Amniotic stem cell (primary cell): ENCODE measurements at places on chromosomes 2 and 18.

- no peak for DNase-seq
Measured at GRCh38 chr2:186533717-186534116, 47.7 kb downstream of the ZC3H15 start.

- DNase-seq = no peak
Measured at GRCh38 chr18:67281746-67282145, 234.8 kb downstream of the DSEL start.

GRCh38 chr2:61244694-61245093, 82.7 kb downstream of the C2orf74 start:
- no peak for DNase-seq

GRCh38 chr18:48171490-48172188, 237.5 kb downstream of the ZBTB7C start:
- DNase-seq = no peak
